ENCODE measurements at places on chromosomes 12 and 14.

GRCh38 chr12:65590318-65590717 is 234.0 kb upstream of the HMGA2 start:
- no peak for DNase-seq

DNA sequence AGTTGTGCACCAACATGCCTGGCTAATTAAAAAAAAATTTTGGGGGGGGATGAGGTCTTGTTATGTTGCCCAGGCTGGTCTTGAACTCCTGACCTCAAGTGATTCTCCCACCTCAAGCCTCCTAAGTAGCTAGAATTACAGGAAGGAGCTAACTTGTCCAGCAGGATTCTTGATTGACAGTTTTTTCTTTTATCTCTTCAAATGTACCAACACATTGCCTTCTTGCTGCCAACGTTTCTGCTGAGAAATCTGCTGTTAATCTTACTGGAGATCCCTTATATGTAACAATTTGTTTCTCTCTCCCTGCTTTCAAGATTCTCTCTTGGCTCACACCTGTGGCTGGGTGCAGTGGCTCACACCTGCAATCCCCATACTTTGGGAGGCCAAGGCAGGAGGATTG is 22.4 kb upstream of the MARK3 start:
- no peak for DNase-seq

DNA sequence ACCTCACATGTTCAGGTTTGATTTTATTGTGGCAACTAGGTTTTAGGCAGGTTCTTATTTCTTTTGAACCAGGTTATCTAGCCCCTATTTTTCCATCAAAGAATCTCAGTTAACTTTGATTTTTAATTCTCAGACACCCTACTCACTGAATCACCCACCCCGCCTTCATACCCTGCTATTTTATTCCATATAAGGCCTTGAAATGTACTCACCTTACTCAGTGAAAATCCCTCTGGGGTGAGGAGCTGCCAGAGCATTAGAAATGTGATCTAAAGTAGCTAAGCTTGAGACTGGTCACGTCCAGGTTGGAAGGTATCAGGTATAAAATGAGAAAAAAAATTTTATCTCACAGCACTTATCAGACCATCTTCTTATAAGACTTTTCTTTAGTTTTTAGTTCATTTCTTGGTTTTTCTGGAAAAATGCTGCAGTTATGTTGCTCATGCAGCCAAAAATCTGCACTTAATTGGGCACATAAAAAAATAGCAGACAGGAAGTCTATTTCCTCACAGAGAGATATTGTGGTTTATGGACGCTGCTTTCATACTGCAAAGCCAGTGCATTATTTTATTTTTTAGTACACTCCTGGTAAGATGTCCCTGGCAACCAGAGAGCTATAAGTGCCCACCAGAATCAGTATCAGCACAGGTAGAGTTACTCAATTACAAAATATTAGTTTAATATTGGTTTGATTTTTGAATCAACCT is 101.5 kb upstream of the CCDC91 start:
- no peak for DNase-seq

DNA sequence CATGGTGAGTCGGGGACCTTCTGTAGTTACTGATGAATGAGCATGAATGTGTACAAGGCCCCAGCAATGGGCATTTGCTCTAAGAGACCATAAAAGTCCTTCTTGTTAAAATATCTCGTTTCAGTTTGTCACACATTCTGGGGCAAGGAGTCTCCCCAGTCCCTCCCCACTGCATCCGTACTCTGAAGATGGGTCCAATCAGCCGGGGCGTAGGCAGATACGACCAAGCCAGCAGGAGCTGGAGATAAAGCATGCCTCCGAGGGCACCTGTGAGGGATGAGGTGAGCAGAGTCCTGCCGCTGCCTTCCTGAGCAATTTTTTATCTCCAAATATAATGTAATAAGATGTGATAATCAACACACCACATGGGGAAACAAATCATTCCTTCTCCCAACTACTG is 528.5 kb downstream of the BCL11B start:
- no peak for DNase-seq

DNA sequence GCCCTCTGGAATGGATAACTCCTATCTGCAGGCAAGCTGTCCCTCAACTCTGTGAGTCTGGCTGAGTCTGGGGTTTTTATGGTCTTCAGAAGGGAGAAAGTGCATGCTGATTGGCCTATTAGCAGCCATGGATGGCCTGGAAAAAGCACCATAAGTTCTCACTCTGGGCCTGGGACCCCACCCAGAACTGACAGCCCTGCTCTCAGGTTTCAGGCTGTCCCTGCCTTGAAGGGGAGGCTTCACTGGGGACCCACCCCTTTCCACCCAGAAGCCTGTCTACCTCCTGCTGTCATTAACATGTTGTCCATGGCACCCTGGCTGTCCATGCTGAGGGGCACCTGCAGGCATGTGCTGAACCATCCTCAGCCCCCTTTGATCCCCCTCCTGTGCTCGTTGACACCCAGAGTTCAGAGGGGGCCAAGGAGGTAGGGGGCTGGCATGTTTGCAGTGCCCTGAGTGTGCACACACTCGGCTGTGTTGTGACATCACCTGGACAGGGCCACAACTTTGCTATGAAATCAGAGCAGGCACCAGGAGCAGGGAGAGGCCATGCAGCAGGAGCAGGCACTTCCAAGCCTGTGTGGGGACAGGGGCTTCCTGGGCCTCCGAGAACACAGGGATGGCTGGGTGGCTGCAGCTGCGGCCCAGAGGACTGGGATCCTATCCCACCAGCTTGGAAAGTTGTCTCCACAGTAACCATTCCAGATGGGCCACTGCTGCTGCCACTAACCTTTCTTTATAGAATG is 84.7 kb downstream of the ACSS3 start:
- no peak for DNase-seq

DNA sequence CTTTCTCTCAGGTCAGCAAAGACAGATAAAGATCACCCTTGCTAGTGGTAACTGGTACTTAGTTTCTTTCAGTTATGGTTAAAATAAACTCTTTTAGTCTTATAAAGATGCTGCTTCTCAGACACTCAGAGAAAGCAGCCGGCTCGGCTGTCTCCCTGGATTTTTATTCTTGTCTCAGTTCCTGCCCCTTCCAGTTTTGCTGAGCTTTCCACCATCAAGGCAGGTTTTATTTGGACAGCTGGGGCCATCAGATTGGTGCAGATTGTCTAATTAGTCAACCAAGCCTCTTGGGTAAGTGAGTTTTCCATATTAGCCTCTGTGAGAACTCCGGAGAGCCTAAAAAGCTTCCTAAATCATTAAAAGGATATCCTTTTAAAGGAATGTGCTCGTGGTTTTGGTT is 130.8 kb upstream of the BMP4 start:
- no peak for DNase-seq

Measured in activated CD4-positive, alpha-beta T cell treated with anti-CD3 and anti-CD28 coated beads, Interleukin-2, amount 50 U/mL, for 48 hours (primary cell).